ENCODE measurements at places on chromosomes 13 and 19. TPM values are rescaled to one million over a fixed set of nuclear protein-coding genes. Genes with fewer than 3 reads are reported as not detected.
A peak's percentile ranks its signal among the peaks of the same experiment; 100 is the strongest.

ZNF350 gene
- 48.7 TPM for total RNA-seq

ZNF610 gene
- total RNA-seq = 2.3 TPM

LILRB3 gene
- not detected for total RNA-seq

- H3K27ac ChIP-seq = no peak overlapping the region
- H3K36me3 ChIP-seq = no peaks in the 10 kb centered on the region
- no peak overlapping the region for H3K4me3 ChIP-seq
These were observed 11.6 kb upstream of the PGLS start for GRCh38 chr19:17499648-17500446.

- DNase-seq = no peak
- H3K27ac ChIP-seq = no peak overlapping the region
- no peaks in the 10 kb centered on the region for H3K4me1 ChIP-seq
- no peaks in the 10 kb centered on the region for H3K27me3 ChIP-seq
- no peaks in the 10 kb centered on the region for H3K36me3 ChIP-seq
These were observed 68.0 kb upstream of the C1QTNF9B start for GRCh38 chr13:23965346-23965745.

DNA sequence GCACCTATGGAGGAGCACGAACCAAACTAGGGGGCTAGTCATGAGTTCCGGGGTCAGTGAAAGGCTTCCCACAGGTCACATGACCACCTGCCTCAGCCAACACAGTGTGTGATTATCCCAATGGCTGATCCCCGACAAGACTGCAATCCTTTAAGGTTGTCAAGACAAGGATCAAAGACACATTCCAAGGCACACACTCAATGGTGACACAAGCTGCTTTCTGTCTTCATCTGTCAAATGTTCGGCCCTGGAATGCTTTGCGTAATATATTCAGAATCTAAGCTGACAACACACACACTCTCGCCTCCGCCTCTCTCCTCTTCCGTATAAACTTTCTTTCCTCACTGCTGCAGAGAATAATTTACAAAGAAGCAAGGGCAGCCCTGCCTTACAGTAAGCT lies 11.7 kb downstream of the RANBP3 start:
- no peak overlapping the region for H3K4me3 ChIP-seq
- DNase-seq = no peak
- no peak overlapping the region for H3K27ac ChIP-seq
- no peaks in the 10 kb centered on the region for H3K36me3 ChIP-seq
- no peaks in the 10 kb centered on the region for H3K27me3 ChIP-seq

DNA sequence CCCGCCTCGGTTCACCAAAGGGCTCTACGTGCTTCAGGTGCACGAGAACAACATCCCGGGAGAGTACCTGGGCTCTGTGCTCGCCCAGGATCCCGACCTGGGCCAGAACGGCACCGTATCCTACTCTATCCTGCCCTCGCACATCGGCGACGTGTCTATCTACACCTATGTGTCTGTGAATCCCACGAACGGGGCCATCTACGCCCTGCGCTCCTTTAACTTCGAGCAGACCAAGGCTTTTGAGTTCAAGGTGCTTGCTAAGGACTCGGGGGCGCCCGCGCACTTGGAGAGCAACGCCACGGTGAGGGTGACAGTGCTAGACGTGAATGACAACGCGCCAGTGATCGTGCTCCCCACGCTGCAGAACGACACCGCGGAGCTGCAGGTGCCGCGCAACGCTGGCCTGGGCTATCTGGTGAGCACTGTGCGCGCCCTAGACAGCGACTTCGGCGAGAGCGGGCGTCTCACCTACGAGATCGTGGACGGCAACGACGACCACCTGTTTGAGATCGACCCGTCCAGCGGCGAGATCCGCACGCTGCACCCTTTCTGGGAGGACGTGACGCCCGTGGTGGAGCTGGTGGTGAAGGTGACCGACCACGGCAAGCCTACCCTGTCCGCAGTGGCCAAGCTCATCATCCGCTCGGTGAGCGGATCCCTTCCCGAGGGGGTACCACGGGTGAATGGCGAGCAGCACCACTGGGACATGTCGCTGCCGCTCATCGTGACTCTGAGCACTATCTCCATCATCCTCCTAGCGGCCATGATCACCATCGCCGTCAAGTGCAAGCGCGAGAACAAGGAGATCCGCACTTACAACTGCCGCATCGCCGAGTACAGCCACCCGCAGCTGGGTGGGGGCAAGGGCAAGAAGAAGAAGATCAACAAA lies 2.6 kb downstream of the PCDH17 start:
- H3K27ac ChIP-seq = peak overlapping the region; percentile 19
- no peaks in the 10 kb centered on the region for H3K4me1 ChIP-seq
- H3K36me3 ChIP-seq = no peaks in the 10 kb centered on the region
- no peak for DNase-seq
- no peaks in the 10 kb centered on the region for H3K27me3 ChIP-seq

GRCh38 chr19:718251-718951 lies 9.7 kb downstream of the PALM start:
- H3K36me3 ChIP-seq = no peaks in the 10 kb centered on the region
- no peak for DNase-seq
- peaks cover 10% of the 10 kb centered on the region for H3K4me1 ChIP-seq
- H3K4me3 ChIP-seq = no peak overlapping the region
- H3K27me3 ChIP-seq = no peaks in the 10 kb centered on the region

GRCh38 chr13:79171141-79172061 lies 234.7 kb downstream of the RBM26 start:
- no peaks in the 10 kb centered on the region for H3K4me1 ChIP-seq
- H3K4me3 ChIP-seq = no peak overlapping the region
- no peak for DNase-seq

DNA sequence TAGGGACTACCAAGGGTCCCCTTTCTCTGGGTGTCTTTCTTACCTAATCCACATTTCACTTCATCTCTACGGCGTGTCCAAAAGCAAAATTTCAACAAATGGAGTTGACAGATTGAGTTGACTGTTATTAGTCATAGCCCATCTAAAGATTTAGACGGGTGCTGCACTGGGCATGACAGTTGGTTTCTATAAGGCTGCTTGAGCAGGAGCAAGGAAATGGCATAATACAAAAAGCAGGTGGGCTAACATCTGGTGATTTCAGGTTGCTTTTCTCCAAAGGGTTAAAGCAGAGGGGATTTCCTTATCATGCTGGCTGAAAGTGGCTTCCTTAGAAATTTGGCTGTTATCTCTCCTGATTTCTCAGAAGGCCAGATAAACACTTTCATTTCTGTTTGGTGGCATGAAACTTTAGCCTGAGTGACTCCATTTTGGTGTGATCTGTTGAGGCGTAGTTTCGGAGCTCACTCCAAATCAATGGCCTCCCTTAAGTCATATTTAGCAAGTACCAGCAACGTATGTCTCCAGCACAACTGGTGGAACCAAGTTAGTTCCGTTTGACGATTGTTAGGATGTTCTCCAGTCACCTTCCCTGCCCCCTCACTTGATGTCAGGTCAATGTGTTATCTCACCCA lies 440.4 kb downstream of the FGF9 start:
- H3K27ac ChIP-seq = no peak overlapping the region
- H3K27me3 ChIP-seq = no peaks in the 10 kb centered on the region
- no peak overlapping the region for H3K4me3 ChIP-seq
- no peak for DNase-seq
- no peaks in the 10 kb centered on the region for H3K4me1 ChIP-seq

- H3K4me1 ChIP-seq = no peaks in the 10 kb centered on the region
- no peaks in the 10 kb centered on the region for H3K36me3 ChIP-seq
- DNase-seq = no peak
- no peak overlapping the region for H3K4me3 ChIP-seq
- H3K27me3 ChIP-seq = no peaks in the 10 kb centered on the region
- no peak overlapping the region for H3K27ac ChIP-seq
These were observed 22.8 kb upstream of the STK24 start for GRCh38 chr13:98599502-98600328.

DNA sequence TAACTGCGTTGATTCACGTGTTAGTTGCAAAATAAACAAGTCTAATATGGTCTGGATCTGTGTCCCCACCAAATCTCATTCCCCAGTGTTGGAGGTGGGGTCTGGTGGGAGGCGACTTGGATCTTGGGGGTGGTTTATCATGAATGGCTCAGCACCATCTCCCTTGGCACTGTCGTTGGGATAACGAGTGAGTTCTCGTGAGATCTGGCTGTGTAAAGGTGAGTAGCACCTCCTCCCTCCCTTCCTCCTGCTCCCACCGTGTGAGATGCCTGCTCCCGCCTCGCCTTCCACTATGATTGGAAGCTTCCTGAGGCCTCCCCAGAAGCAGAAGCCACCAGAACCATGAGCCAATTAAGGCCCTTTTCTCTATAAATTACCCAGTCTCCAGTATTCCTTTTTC lies 4.8 kb downstream of the PEAK3 start:
- H3K27ac ChIP-seq = no peak overlapping the region
- DNase-seq = no peak
- no peaks in the 10 kb centered on the region for H3K27me3 ChIP-seq
- H3K4me1 ChIP-seq = peaks cover 45% of the 10 kb centered on the region
- no peak overlapping the region for H3K4me3 ChIP-seq

- no peak for DNase-seq
- no peaks in the 10 kb centered on the region for H3K4me1 ChIP-seq
- H3K4me3 ChIP-seq = no peak overlapping the region
- H3K27me3 ChIP-seq = no peaks in the 10 kb centered on the region
These were observed 64.5 kb upstream of the ZNF724 start for GRCh38 chr19:23314505-23315251.

- no peaks in the 10 kb centered on the region for H3K36me3 ChIP-seq
- no peaks in the 10 kb centered on the region for H3K27me3 ChIP-seq
- peaks cover 18% of the 10 kb centered on the region for H3K4me1 ChIP-seq
- no peak for DNase-seq
- no peak within 1 kb of the TSS for H3K4me3 ChIP-seq
- no peak within 1 kb of the TSS for H3K27ac ChIP-seq
These were observed at the start of gene A1BG for GRCh38 chr19:58352760-58353671. TSS of gene A1BG (minus strand) at chr19:58353492. CDS start at chr19:58353437, 55 bp downstream.

DNA sequence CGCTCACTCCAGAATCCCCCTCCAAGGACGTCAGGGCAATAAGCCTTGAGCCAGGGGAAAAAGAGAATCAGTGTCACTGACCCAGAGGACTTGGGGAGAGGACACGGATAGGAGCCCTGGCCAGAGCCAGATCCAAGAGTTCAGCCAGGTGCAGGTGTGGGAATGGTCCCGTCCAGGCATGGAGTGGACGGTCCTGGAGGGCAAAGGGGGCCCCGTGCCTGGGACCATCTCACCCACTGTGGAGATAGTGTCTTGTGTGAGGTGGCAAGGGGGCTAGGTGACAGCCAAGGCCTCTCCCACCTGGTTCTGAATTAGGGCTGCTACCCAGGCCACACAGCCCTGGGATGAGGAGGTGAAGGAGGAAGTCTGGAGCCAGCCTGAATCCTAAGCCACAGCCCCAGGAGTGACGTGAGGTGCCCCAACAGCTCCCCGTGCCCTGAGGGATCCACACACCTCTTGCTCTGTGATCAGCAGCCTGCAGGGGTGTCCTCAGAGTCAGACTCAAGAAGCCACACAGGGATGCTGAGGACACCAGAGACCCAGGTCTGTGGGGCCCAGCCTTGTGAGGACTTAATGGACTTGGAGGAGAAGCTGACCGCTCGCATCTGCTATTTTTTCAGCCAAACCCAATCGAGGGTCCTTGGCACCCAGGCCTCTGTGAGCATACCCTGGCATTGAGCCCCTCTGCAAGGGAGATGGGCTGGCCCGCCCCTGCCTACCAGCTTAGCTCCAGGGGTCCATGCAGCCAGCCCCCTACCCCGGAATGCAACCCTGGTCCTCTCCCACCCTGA lies 16.4 kb upstream of the ZNF14 start:
- no peaks in the 10 kb centered on the region for H3K36me3 ChIP-seq
- no peaks in the 10 kb centered on the region for H3K4me1 ChIP-seq
- H3K4me3 ChIP-seq = no peak overlapping the region
- DNase-seq = no peak
- no peak overlapping the region for H3K27ac ChIP-seq
